ENCODE measurements at places on chromosomes 16 and 17. TPM values are rescaled to one million over a fixed set of nuclear protein-coding genes. Genes with fewer than 3 reads are reported as not detected.
A peak's percentile ranks its signal among the peaks of the same experiment; 100 is the strongest.

GRCh38 chr16:84924331-84925091 lies 86.8 kb downstream of the ZDHHC7 start:
- H3K27ac ChIP-seq = peak overlapping the region; percentile 54
- no peaks in the 10 kb centered on the region for H3K27me3 ChIP-seq

ADORA2B gene
- 0.33 TPM for total RNA-seq

DNA sequence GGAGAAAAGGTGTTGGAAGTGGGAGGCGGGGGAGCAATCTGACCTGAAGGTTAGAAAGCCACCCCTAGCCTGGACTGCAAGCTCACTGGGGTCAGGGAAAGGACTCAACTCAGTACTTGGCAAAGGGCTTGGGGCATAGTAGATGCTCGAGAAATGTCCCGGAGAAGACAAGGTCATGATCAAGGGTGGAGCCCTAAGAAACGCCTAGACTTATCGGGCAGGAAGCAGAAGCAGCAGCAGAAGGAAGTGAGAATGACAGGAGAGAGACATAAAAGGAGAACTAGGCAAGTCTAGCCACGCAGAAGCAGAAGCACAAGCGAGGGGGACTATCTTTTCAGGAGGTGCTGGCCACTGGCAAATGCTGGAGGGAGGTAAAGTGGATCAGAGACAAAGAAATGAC lies 10.2 kb downstream of the COTL1 start:
- H3K4me3 ChIP-seq = no peak overlapping the region
- H3K27ac ChIP-seq = no peak overlapping the region
- DNase-seq = no peak
- H3K27me3 ChIP-seq = no peaks in the 10 kb centered on the region
- H3K36me3 ChIP-seq = no peaks in the 10 kb centered on the region
- H3K4me1 ChIP-seq = peaks cover 32% of the 10 kb centered on the region

SULT1A3 gene
- total RNA-seq = 2.5 TPM

DNA sequence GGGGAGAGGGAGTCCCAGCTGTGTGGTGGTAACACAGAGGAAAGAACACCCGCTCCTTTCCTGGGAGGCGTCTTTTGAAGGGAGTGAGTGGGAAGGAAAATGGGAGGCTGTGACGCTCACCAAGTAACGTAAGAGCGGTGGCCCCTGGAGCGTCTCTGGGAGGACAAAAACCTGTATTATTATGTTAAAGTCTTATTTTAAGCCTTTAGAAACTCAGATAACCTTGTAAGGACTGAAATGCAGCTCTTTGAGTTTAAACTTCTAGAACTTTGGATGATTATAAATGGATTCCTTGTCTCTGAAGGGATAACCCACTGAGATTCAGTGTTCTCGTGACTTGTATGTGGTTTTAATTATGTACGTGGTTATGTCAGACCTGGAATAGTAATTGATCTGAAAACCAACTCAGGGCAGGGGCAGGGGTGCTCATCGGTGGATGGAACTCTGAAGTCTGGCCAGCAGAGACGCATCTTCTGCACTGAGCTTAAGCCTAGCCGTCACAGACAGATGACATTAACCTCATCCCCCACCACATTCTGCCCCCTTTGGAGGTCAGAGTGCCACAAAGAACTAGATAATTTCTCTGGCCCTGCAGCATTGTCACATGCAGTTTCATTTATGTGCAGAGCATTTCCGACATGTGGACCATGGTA lies 41.8 kb upstream of the SLC12A3 start:
- H3K4me1 ChIP-seq = no peaks in the 10 kb centered on the region
- H3K4me3 ChIP-seq = no peak overlapping the region
- H3K36me3 ChIP-seq = peaks cover 70% of the 10 kb centered on the region
- no peaks in the 10 kb centered on the region for H3K27me3 ChIP-seq

SCNN1G gene
- total RNA-seq = 0.34 TPM

DNA sequence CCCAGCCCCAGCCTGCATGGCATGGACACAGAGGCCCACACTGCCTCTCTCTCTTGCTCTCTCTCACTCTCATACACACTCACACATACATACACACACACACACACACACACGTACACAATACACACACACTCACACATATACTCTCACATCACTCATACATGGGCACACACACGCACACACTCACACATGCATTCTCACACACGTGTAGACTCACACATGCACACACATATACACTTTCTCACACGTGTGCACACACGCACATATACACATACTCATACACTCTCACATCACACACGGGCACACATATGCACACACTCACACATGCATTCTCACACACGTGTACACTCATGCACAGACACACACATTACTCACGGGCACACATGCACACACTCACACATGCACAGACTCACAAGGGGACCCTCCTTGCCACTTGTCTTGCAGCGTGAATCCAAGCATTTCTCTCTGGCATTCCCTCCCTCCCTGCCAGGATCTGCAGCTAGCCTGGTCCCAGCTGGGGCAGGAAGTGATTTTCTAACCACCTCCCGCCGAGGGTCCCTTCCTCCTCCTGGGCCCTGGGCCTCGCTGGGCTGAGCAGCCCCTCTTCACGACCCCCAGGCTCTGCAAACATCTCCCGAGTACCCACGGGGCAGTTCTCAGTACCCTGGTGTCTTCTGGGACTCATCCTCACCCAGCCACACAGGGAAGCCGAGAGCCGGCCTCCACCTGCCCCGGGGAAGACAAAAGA lies 37.5 kb downstream of the IL21R start:
- no peak for DNase-seq
- H3K4me3 ChIP-seq = no peak overlapping the region
- H3K27me3 ChIP-seq = no peaks in the 10 kb centered on the region
- no peaks in the 10 kb centered on the region for H3K4me1 ChIP-seq
- no peaks in the 10 kb centered on the region for H3K36me3 ChIP-seq
